Posterior vena cava (tissue), 2 donors: ENCODE measurements at places on chromosomes 5 and 9.

DNA sequence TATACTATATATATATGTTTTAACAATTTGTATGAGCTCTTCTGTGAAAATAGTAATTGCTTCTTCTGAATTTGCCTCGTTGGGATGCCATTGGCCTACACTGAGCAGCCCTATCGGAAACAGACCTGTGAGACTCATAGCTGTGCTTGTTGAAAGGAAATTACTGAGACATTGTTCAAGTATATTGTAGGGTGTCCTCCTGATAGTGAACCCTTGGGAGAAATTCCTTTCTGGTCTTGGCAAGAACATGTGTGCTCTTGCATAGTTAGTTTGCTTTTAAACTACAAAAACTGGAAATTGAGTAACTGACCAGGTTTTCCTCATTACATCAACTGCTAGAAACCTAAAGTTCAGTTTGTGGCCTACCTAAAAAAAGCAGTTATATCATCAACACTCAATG, 160.9 kb downstream of the LURAP1L start:
- DNase-seq = no peak

DNA sequence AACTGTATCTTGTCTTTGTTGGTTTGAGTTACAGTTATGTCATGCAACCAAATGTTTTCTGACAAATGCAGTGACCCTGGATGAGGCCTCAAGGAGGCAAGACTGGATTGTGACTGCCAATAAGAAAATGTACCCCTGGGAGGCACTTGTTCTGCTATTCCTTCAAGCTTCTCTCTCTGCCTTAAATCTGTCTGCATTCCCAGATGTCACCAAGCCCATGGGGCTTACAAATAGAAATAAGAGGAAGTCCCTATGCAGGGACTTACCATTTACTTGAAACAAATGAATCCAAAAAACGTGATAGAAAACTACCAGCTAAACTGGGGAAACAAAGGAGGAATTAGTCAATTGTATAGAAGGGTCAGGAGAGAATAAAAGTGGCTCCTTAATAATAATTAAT, 8.2 kb upstream of the PARP8 start:
- no peak for DNase-seq

DNA sequence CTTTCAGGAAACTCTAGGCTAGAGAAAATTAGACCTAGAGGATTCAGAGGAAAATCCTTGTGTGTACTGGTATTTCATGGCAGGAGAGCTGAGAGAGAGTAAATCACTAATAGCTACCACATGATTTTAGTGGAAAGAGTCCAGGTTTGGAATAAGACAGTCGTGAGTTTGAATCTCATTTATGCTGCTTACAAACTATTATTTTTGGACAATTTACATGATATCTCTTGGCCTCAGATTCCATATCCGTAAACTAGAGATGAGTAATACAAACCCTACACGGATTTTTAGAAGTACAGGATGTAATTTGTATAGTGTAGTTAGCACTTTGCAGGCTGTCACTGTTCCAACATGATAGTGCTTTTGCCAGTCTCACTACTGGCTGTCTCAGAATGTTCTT, 2.7 kb downstream of the IL31RA start:
- DNase-seq = no peak

GRCh38 chr9:101705135-101705661, 33.2 kb downstream of the GRIN3A start:
- DNase-seq = no peak

GRCh38 chr5:23024470-23024869, 171.3 kb upstream of the CDH12 start:
- no peak for DNase-seq

DNA sequence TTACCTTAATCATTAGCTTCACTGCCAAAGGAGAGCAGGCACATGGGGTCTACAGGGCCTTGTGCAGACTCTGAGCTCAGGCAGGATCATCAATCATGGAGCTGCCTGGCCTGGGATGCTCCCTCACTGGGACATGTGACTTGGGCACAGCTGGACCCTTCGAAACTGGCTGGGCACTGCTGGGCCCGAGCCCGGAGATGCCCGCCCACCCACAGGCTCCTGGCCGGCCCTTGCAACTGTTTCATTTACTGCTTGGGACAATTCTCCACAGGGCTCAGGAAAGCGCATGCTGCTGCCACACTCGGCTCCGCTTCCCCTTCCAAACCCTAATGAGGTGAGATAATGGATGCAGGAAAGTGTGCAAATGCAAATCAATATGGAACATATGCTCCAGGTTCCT, 387.5 kb downstream of the TRIM36 start:
- DNase-seq = no peak

DNA sequence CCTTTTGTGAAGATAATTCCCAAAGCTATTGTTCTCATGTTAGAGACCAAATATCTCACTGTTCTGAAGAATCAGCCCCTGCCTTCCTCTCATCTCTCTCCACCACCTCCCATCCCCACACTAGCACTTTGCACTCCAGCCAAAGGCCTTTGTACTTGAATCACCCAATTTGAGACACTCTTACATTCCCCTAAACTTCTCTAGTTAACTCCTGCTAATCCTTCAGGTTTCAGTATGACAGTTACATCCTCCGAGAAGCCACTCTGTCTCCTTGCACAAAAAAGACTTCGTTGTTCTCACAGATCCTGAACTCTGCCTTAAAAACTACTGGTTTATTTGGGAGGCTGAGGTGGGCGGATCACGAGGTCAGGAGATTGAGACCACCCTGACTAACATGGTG, 227.5 kb downstream of the PIK3R1 start:
- DNase-seq = no peak

DNA sequence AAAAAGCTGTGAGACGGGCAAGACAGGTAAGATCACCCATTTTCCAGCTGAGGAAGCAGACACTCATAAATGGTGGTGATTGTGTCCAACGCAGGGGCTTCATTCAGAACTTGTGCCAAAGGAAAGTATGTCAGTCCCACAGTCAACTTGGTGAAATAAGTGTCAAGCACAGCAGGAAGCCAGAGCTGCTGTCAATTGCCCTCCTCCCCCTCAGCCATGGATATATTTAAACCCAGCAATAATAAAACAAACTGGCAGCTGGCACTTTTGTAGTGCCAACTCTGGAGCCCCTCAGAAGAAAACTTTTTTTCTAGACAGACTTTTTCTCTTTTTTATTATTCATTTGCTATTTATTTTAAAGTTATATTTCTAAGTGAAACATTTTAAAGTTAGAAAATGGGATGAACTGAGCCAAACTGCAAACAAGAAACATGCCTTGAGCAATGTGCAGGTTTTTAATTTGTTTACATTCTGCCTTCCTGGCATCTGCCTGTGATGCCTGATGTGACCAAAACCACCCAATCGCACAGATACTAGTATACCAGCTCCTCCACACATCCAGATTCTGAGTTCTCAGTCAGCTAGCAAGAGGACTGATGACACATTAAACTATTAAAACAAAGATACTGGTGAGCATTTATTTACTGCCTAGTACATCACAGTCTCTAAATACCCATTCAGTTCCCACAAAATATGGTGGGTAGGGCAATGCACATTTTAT, 17.0 kb downstream of the DMAC1 start:
- DNase-seq = no peak

DNA sequence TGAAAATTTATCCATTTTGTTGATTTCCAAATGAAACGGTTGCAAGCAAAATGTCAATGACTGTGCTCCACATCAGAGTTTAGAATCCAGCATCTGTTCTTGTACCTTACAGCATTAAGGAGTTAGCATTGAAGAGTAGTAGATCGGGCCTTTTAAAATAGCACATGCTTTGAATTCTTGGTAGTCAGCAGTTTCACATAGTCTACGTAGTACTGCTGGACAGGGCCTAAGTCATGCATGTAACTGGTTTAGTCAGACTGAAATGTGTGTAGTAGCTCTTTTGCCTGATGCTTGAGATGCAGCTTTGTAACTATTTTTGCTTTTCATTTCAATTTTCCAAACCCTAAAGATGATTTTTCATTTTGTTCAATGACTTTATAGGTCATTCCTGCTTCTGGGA, 19.8 kb downstream of the LECT2 start:
- DNase-seq = no peak

DNA sequence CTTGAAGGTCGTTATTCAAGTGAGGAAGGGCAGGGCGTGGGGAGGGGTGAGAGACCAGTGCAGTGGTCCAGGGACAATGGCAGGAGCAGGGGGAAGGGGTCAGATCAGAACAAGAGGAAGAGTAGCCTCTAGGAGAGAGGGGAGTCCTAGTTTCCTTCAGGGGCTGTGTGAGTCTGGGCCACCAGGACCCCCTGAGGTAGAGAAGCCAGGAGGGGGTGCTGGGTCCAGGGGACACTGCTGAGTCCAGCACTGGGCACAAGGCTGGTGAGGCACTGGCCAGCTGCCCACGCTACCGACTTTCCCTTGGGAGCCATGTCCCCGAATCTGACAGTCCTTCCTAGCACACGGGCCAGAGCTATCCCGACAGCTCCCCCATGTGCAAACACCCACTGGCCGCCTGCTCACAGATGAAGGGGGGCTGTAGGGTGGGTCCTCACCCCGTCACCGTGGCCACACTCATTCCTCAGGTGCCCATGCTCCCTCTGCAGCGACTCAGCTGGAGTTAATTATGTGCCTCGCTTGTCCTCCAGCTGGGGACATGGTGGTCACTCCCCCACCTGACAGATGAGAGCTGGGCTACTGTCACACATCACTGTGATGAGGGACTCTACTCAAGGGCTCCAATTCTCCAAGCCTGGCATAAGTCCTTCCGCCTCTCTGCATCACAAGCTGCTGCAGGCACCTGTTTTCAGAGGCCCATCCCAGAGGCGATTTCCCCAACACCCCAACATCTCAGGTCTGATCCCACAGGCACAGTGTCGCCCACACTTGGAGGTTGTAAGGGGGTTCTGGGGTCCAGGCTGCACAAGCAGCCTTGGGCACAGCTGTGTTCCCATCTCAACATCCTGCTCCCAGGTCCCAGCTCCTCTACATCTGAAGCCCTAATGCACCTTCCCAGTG, 115.1 kb downstream of the GABBR2 start:
- DNase-seq = no peak

DNA sequence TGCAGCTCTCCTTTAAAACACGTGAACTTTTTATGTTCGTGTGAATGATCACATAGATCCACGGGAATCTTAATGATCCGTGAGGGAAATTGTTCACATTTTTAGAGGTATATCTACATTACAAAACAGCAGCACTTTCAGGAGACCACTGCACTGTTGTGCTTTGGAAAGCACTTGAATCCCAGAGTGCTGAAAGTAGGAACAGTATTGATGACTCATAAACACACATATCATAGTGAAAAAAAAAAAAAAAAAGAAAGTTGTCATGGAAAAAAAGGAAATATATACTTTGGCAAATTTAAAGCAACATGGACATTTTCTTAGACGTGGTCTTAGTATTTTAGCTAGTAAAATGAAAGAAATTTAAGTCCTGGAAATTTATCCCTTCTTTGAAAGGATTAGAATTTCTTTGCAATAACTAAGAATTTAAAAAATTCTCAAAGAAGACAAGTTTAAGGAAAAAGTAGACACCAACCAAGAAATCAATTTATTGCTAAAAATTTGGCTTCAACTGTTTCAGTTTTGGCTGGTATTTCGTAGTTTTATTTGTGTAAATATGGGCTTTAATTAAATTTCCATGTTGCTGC, 55.4 kb downstream of the ADGRV1 start:
- DNase-seq = no peak

DNA sequence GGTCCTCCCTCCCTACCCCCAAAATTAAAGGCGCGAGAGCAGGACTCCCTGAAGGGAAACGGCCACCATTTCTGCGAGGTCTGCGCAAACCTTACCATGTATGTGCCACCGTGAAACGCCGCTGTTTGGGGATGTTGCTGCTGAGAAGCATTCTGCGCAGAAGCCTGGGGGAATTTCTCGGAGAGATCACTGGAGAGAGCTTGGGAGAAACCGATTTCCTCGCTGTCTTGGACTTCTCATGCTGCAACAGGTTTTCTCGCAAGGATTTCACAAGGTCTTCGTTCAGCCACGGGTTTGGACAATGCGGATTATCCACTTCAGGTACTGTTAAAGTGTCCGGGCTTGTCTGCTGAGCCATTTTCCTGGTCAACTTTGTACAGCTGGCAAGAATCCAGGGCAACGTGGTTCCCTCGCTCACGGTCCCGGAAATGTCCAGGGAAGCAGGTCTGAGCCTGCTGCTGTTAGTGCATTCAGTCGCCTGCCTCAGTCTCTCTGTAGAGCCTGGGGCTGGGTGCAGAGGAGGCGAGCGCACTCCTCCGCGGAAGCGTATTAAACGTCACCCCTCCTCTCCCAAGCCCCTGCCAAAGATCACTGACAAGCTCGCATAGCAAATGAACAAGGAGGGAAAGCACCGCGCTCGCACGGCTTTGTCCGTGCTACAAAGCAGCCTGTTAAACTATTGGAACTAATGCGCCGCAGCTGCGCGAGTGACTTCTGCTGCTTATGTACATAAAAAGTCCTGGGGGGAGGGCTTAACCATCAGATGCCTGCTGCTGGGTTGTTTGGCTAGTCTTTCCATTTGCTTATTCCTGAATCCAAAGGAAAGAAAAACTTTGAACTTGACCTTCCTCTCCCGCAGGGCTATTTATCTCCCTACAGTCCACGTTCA, 125.1 kb downstream of the PDE4D start:
- DNase-seq = peak; percentile 83
